Activated CD4-positive, alpha-beta T cell treated with anti-CD3 and anti-CD28 coated beads, Interleukin-2, Interleukin-4, amounts not matched to agents 100 ng/mL and 50 ng/mL, durations not matched to agents 16 hours and 8 hours (primary cell): ENCODE measurements at places on chromosomes 7 and 10.

DNA sequence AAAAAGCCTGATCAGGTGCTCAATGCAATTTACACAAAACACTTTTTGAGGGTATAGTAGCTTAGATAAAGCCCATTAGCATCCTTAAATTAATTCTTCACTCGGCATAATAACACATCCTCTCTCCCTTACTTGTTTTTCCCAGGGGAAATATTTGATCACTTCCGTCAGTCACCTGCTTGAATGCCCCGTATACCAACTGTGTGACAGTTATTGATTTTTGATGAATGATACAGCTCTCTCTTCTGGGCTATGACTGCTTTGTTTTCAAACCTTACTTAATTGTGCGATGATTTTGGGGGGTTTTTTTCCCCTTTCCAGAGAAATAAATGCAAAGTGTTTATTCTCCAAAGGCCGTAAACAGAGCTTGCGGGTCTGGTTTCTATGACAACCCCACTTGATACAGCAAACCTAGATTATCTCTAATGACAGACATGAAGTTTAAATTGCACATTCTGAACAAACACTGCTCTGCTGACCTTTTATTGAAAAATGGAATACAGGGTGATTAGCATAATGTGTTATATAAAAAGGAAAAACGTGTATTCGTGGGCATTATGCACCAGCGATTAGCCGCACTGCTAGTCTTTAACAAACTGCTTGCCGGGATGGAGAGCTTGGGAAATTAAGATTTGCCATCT is 78.4 kb upstream of the NANOS1 start:
- no peak for DNase-seq

- no peak for DNase-seq
Measured at GRCh38 chr7:65239707-65240352, 133.8 kb upstream of the ZNF92 start.

- no peak for DNase-seq
Measured at GRCh38 chr7:39488467-39489393, 77.5 kb upstream of the YAE1 start.

- no peak for DNase-seq
Measured at GRCh38 chr10:94224656-94225055, 138.1 kb downstream of the NOC3L start.

DNA sequence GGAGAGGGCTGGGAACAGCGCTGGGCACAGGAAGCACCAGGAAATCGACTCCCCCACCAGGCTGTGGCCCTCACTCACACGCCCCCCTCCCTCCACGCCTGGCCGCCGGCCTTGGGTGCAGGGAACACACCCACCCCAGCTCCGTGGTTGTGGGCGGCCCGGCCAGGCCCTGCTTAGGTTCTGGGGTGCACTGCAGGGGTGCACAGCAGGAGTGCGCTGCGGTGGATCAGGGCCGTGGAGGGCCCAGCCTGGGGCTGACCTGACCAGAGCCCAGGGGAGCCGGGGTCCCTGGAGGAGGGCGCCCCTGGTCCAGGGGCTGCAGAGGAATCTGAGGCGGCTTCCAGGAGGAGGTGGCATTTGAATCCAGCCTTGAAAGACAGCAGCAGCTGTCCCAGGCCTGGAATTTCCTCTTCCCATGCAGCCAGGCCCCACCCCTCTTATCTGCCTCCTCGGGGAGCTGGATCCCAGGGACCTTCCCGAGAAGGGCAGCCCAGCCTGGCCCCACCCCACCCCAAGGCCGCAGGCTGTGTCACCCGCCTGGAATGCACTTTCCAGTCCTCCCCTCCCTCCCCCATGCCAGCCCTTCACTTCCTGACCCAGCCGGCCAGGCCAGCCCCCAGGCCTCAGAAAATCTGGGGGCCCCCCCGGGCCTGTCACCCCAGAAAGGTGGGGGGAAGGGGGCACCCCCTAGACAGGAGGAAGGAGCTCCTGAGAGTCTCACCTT is 18.4 kb upstream of the PDGFA start:
- no peak for DNase-seq

GRCh38 chr10:102267748-102268147 is 22.4 kb downstream of the GBF1 start:
- DNase-seq = no peak

DNA sequence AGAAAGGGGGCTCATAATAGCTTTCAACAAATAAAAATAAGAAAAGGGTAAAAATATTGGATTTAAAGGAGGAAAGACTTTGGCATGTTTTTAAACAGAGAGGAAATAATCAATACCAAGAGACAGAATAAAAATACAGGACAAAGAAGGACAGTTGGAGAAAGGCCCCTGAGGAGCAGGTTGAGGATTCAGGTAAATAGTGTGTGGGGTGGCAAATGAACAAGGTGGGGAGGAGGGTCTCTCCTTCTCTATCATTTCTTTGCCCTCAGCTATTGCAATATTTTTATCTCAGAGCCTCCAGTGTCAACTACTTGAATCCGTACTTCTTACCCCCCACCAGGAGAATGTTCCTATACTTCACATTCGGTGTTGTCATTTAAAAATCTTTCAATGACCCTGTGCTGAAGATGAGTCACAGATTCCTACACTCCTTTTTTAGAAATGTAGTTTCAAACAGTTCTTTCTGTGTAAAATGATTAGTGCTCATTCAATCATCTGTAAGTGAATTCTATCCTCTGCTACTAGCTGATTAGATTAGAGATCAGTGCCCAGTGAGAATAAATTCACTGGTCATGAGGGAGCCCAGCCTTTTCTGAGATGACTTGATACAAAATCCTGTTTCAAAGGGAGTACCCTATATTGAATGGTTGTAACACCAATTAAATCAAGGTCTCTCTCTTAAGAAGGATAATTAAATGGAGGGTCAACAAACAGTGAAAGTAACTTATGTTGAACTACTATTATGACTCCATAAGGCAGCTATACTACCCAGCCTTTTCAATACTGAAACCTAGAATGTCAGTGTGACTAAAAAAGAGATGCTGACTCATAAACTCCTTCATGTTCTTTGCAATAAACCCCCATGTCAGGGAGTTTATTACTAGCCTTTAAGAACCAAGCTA is 50.4 kb upstream of the WNT16 start:
- DNase-seq = peak; percentile 84

GRCh38 chr7:84912018-84912417 is 274.8 kb downstream of the SEMA3D start:
- DNase-seq = no peak

GRCh38 chr10:124164264-124164663 is 70.9 kb upstream of the CHST15 start:
- DNase-seq = no peak

GRCh38 chr7:121337398-121337797 is 8.6 kb downstream of the WNT16 start:
- DNase-seq = no peak

- DNase-seq = no peak
Measured at GRCh38 chr7:9264395-9264794, 831.0 kb downstream of the NXPH1 start.

- no peak for DNase-seq
Measured at GRCh38 chr10:120575411-120575810, 118.4 kb downstream of the PLPP4 start.

DNA sequence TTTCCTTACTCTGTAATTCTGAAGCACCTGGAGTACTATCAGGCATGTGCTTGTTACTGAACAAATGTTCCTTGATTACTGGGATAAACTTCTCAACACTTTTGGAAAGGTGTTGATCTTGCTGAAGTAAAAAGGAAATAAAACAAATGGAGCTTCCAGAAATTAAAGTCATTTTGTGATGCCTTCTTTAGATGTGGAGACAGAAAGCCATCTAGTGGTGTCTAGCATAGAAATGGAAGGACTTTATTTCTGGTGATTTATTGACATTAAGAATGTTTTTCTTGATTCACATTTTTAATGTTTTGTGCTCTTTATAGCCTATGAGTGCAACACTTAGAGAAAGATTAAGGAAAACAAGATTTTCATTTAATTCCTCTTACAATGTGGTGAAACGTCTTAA is 1.4 kb downstream of the SFR1 start:
- no peak for DNase-seq

DNA sequence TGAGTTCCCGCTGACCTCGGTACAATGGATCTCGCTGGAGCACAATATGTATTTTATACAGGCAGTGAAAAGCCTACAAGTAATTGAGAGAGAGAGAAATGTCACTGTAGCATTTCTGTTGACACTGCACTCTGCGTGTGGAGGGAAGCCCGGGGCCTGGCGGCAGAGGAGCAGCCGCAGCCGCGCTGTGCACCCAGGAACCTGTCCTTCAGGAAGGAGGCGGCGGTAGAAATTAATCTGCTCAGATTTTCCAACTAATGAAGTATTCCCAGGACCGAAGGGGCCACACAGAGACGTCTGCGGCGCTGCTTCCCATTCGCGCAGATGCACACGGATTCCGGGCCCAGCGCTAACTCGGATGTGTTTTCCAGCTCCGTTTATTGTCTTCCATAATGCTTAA is 170.1 kb downstream of the EBF3 start:
- no peak for DNase-seq

GRCh38 chr10:47058032-47058702 is 146.9 kb downstream of the PTPN20 start:
- DNase-seq = no peak

DNA sequence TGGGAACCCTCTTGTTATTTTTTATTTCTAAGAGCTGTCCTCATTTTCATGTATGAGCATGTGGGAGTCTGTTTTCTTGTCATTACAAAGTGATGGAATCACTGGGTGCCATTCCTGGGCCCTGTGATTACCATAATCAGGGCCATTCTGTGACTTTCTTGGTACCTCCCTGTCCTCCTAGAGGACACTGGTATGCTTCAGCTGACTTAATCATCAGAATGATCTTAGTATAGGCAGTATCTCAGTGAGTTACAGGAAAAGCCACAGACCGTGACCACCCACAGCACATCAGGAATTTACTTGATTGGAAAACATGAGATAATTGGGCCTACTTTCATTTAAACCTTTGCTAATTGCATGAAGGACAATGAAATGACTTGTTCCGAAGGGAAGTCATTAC is 7.2 kb downstream of the NOM1 start:
- no peak for DNase-seq

GRCh38 chr10:75223507-75223906 is 12.2 kb downstream of the COMTD1 start:
- no peak for DNase-seq

- no peak for DNase-seq
Measured at GRCh38 chr10:58335306-58336005, 650 bp downstream of the UBE2D1 start.

DNA sequence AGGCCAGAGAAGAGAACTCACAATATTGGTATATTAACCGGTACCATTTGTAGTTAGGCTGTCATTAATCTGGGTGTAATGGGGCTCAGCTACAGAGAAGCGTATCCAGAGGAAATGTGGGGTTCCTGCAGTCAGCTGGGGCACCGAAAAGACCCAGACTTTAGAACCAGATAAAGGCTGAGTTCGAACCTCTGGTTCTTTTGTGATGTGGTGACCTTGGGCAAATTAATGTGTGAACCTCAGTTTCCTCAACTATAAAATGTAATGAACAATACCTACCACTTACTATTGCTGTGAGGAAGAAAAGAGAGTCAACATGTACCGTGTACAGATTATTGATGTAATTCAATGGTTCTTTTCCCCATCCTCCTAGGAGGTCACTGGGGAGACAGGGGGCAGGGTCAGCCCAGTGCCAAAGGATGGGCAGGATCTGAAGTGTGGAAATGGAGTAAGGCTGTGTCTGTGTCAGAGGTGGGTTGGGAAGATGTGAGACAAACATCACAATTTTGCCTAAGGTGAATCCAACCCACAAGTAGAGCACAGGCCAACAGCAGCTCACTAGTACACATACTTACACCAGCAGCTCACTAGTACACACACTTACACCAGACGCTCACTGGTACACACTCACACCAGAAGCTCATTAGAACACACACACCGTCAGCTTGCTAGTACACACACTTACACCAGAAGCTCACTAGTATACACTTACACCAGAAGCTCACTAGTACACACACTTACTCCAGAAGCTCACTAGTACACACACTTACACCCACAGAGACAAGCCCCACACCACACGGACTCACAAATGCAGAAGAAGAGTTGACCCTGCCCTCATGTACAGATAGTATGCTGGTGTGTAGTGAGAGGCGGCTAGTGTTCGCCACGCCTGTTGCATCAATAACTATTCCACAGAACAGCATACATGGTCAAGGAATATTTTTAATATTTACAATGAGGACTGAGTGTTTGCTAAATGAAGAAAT is 28.0 kb downstream of the PRSS2 start:
- DNase-seq = peak; percentile 41

DNA sequence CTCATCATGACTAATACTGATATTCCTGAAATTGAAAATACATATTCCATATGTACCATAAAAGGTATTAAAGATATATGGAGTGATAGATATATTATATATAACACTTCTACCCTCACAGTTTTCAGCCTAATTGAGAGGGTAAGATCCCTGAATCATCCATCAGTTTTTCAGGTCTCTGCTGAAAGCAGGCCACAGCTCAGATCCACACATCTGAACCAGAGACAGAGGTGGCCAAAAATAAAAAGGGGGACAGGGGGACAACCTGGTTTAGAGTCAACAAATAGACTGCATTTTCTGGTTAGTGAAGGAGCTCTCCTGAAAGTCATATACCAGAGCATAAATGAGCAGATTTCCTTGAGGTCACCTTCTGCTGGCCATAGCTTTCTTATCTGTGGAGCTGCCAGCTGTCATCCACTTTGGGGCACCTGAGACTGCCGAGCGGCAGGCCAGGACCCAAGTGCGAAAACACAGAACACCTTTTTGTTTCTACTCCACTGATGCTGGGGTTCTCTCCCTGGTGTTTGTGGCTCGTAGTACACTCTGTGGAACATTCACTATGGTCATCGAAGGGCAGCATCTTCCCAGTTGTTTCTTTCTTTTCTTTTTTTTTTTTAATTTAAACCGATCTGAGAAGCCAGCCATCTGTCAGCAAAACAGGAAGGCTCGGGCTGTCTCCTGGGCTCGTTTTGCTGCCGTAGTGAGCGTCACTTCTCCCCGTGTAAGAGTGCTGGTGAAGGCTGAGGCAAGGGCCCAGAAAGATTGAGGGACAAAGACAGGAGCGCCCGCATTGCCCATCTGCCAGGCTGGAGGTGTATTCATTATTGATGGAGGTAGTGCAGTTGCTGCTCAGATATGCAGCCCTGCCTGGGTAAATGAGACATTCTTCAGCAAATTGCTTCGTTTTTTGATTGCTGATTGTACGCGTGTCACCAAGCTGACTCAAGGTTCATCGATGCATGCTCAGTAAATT is 13.5 kb downstream of the IKZF1 start:
- DNase-seq = no peak

DNA sequence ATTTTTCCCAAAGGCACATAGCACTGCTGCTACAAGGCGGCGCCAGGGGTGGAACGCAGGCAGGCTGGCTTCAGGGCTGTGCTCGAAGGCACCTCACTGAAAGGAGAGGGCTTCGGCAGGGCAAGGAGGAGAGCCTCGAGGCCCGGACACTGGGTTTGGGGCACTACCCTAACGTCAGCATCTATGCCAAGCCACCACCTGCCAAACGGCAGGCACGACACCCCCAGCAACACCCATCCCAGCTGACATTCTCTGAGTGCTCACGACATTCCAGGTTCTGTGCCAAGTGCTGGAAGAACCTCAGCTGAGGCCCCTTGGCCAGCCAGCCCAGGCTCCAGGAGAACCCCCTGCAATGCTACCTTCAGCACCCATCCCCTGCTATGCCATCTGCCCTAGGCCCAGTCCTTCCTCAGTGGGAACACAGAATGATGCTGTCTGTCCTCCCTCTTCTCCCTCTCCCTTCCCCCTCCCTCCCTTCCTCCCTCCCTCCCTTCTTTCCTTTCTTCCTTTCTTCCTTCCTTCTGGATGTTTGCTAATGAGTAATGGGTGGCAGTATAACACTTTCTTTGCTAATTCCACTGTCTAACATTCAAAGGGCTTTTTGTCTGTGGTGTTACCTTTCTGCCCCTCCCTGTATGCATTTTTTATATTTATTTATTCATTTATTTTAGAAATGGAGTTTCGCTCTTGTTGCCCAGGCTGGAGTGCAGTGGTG is 24.3 kb downstream of the ZCCHC24 start:
- DNase-seq = no peak

GRCh38 chr10:14276210-14276609 is 54.5 kb downstream of the FRMD4A start:
- DNase-seq = no peak
